ENCODE measurements at places on chromosomes 5 and 9.
A peak's percentile ranks its signal among the peaks of the same experiment; 100 is the strongest.

- no peak for DNase-seq
Measured at GRCh38 chr5:95908799-95909198, 52.9 kb downstream of the ELL2 start.

DNA sequence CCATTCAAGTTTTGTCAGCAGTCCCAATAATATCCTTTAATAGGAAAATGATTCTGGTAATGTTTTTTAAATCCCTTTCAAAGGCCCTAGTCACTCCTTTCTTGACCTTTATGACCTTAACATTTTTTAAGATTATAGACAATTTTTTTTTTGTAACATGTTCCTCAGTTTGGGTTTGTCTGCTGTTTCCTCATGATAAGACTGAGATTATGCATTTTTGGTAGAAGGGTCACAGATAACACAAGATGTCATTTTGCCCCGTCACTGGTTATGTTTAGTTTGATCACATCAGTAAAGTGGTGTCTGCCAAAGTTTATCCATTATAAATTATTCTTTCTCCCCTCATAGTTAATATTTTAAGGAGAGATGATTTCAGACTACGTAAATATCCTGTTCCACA lies 16.0 kb upstream of the PTPDC1 start:
- DNase-seq, result no peak

GRCh38 chr5:41878173-41878572 lies 7.9 kb upstream of the OXCT1 start:
- DNase-seq, result no peak

- no peak for DNase-seq
Measured at GRCh38 chr5:31408814-31409213, 123.1 kb downstream of the DROSHA start.

GRCh38 chr5:138241688-138242571 lies 28.8 kb upstream of the CDC23 start:
- peak; percentile 69 for DNase-seq

- no peak for DNase-seq
Measured at GRCh38 chr5:51383131-51384121, at the start of gene ISL1. ISL1 (plus strand) TSS chr5:51383448; CDS start chr5:51383672, 224 bp downstream.

DNA sequence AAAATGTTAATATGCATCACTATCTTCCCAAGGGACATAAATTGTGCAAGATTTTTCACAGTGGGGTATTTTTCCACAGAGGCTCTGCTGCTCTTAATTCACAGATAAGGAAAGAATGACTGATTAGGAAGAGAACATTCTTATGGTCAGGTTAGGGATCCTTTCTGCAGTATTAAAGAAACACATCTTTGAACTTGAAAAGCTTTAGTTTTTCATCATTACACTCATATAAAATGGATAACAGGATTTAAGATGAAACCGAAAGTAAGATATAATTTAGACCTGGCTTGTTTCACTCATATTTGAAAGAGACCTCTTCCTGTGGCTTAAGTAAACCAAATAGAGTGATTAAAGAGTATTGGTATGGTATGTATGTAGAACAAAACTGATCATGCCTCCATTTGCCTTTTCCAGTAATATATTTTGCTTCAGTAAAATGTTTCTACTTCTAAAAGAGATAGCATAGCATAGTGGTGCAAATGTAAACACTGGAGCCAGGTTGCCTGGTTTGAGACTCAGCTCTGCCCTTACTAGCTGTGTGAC lies 160.0 kb downstream of the PRR16 start:
- DNase-seq, result no peak

DNA sequence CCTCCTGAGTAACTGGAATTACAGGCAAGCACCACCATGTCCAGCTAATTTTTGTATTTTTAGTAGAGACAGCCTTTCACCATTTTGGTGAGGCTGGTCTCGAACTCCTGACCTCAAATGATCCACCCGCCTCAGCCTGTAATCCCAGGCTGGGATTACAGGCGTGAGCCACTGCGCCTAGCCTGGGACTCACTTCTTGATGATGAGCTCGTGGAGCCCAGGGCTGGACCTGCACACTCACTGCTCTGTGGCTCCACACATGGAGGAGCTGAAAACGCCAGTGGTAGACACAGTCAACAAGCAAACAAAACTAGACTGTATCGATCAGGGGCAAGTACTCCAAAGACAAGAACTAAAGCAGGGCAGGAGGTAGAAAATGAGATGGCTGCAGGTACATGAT lies 59.8 kb upstream of the RPL26L1 start:
- no peak for DNase-seq

DNA sequence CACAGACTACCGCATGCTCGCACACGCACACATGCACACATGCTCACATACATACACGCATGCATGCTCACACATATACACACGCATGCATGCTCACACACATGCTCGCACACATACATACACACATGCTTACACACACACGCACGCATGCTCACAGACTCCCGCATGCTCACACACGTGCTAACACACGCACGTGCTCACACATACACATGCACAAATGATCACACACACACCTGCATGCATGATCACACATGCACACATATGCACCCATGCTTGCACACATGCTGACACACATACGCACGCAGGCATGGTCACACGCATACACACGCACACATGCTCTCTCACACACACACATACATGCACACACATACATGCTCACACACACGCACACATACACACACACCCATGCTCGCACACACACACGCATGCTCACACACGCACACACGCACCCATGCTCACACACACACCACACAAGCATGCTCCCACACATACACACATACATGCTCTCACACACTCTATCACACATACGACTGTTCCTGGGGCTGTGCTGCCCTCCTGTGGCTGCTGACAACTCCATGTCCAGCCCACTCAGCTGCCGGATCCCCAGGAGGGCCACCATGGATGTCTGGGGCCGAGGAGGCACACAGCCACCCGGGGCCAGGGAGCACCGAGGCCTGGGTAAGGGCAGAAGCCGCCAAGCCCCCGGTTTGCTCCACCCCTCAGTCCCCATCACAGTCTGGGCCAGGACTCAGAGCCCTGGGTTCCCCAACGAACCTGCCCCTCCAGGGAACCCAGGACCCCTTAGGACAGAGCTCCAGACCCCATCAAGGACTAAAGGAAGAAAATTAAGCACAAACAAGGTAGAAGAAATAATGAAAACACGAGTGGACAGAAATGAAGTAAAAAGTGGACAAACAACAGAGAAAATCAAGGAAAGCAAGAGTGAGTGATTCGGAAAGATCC lies 31.4 kb upstream of the EGFL7 start:
- peak; percentile 80 for DNase-seq

DNA sequence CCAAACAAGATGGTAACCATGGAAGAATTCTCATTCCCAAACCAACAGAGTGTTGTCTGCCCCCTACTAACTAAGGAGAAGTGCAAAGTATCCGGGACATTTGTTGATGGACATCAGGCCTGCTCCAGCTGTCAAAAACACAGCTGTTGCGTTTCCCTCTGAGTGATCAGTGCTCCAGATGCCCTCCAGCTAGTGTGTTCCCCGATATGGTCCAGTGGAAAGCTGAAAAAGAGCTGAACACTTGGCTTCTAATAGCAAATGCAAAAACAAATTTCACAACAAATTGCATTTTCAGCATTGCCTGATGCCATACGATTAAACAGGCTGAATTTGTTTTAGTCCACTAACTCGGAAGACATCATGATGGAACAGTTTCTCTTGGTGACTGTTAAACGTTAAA lies 1398.7 kb downstream of the PTPRD start:
- DNase-seq, result no peak

- no peak for DNase-seq
Measured at GRCh38 chr9:35689542-35690293, at the start of gene TPM2. TPM2 (minus strand) TSS chr9:35689925; CDS start chr9:35689817, 108 bp downstream.

DNA sequence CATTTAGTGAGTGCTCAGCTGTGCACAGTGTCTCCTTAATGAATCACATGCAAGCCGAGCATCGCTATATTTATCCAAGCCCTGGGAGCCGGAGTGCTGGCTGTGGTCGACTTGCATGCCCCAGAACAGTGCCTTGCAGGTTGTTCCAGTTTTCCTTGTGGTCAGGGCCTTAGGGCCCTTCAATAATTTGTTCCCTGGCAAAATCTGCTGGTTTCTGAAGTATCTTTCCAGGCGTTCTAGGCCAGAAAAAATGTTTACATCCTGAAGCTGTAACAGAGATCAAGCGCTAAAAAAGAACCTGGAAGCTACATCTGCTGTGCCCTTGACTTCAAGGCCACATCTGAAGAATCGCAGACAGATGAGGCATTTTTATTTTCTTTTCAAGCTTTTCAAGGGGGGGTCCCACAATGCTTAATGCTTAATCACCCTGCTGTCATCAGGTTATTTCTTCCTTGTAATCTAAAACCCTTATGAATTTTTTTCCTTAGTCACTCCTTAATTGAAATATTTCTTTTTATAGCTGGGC lies 105.8 kb downstream of the DOCK2 start:
- no peak for DNase-seq

- DNase-seq, result no peak
Measured at GRCh38 chr5:110371725-110372041, 354.8 kb downstream of the TMEM232 start.

- DNase-seq, result no peak
Measured at GRCh38 chr9:16996901-16997491, 126.5 kb upstream of the BNC2 start.

GRCh38 chr5:59648038-59648831 lies 245.3 kb downstream of the PDE4D start:
- DNase-seq, result no peak

- DNase-seq, result no peak
Measured at GRCh38 chr5:169637549-169638121, 560 bp downstream of the DOCK2 start.

- DNase-seq, result no peak
Measured at GRCh38 chr9:33431420-33431819, 16.0 kb downstream of the AQP3 start.

DNA sequence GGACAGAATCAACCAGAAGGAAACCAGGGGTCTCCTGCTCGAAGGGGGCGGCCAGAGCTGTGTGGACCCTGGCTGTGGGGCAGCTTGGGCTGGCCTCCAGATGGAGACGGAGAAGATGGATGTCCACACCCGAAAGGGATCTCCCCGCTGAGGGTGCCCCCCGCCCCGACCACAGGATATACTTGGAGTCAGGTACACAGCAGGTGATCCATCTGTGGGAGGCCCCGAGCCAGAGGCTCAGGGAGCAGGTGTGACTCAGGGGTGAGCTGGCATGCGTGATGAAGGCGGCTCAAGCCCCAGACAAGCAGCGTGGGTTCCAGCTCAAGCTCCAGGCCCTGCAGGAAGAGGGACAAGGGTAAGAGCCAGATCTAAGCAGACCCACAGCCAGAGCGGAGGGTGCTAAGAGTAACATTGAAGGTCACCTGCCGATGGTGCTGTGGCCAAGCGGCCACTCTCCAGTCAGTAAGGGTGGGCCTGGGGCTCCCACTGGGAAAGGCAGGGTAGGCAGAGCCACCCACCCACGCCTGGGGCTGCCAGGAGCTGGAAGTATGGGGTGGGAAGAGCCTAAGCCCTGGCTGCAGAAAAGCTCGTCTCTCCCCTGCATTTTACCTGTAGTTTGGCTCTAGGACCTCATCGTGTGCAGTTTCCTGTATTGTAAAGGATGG lies 30.6 kb upstream of the MVB12B start:
- no peak for DNase-seq
